ENCODE measurements at places on chromosomes 2 and 18.

- no peak for DNase-seq
These were observed 31.4 kb downstream of the KCNJ13 start for GRCh38 chr2:232744963-232745362.

DNA sequence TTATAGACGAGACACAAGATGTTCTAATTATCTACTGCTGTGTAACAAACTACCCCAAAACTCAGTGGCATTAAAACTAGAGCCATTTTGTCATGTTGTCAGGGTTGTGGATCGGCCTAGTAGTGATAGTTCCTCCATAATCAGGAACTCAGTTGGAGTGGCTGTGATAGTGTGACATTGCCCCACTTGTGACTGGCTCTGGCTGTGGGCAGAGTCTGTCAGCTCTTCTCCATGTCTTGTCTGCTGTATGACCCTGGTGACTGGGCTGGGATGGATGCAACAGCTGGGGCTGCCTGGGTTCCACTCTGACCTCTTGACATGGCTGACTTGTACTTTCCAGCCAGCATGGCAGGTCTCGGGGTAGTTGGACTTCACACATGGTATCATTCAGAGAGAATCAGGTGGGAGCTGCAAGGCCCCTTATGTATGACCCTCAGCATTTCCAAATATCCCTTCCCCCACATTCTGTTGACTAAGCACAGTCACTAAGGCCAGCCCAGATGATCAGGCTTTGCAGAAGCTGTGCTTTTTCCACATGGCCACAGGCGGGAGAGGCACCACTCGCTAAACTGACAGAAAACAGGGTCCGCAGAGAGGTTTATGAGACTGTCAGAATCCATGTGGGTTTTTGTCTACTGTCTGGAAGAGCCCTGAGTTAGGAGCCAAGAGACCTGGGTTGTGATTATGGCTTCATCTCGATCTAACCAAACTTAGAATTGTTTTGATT is 50.3 kb downstream of the SETBP1 start:
- DNase-seq, result no peak

DNA sequence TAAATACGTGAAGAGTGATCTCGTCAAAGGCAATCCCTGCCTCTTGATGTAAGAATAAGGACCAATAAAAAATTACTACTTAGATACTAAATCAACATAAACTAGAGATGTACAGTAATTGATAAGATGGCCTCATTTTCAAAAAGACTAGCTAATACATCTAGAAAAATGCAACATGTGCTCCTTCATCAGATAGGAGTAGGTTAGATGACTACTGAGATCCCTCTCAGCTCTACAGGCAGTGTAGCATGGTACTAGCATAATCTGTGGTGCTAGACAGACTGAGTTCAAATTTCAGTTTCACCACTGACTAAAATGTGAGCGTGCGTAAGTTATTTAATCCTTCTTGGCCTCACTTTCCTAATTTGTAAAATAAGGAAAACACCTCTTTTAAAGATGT is 82.6 kb upstream of the FRZB start:
- DNase-seq, result no peak

GRCh38 chr2:71736091-71736861 is 282.9 kb downstream of the DYSF start:
- DNase-seq, result no peak

GRCh38 chr18:23274638-23275482 is 139.6 kb downstream of the CABLES1 start:
- no peak for DNase-seq

DNA sequence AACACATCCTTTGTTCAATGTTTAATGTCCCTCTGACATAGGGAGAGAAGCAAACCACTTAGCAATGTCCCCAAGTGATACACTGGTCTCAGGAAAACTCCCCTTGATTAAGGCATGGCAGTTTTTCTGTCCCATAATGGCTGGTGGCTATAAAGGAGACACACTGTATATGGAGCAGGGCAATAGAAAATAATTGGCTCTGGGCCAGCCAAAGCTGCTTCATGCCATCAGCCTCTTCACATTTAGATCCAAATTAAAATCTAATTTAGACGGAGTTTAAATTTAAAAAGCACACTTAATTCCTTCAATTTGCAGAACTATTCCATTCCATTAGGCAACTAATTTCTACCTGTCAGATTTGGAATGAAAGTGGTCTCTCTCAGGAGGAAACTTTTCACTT is 638.1 kb downstream of the DSC3 start:
- DNase-seq, result no peak

GRCh38 chr2:116510117-116510671 is 1304.3 kb upstream of the DDX18 start:
- no peak for DNase-seq

- no peak for DNase-seq
These were observed 141.3 kb downstream of the NCK2 start for GRCh38 chr2:105886029-105886454.

- DNase-seq, result no peak
These were observed 151.1 kb downstream of the FSHR start for GRCh38 chr2:49003201-49003600.

GRCh38 chr18:69628774-69629359 is 228.2 kb downstream of the DOK6 start:
- DNase-seq, result no peak

DNA sequence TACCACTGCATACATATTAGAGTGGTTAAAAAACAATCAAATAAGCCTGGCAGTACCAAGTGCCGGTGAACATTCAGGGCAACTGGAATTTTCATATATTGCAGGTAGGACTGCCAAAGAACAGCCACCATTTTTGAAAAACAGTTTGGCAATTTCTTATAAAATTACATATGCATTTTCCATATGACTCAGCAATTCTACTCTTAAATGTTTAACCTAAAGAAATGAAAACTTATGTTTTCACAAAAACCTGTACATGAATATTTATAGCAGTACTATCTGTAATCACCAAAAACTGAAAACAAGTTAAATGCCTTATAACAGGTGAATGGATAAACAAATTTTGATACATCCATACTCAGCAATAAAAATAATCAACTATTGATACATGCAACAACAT is 39.9 kb downstream of the CTAGE1 start:
- no peak for DNase-seq

DNA sequence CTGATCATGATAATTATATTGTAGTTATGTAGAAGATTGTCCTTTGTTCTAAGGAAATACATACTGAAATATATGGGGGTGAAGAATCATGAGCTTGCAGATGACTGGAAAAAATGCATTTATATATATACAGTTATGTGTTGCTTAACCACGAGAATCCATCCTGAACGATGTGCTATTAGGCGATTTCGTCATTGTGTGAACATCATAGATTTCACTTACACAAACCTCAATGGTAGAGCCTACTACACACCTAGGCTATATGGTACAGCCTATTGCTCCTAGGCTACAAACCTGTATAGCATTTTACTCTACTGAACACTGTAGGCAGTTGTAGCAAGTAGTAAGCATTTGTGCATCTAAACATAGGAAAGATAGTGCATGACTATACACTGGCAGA is 2.6 kb upstream of the ACAA2 start:
- no peak for DNase-seq

- DNase-seq, result no peak
These were observed 17.0 kb downstream of the MBOAT2 start for GRCh38 chr2:8986327-8986976.

- no peak for DNase-seq
These were observed 84.7 kb downstream of the NFATC1 start for GRCh38 chr18:79480171-79481045.

DNA sequence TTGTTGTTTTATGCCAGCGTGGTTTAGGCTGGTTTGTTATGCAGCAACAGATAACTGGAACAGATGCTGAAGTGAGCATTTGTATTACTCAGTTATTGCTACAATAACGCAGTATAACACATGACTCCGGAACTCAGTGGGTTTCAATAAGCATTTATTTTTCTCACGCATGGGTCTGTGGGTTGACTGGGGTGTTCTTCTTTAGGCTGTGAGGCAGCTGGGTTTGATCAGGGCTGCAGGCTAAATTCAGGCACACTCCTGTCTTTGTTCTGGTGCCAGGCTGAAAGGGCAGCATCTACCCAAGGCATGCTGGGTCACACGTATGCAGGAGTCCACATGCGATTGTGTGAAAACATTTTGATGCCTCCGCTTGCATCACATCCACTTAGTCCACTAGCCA is 3.8 kb upstream of the SLC1A4 start:
- DNase-seq, result no peak

- DNase-seq, result no peak
These were observed 1057.2 kb upstream of the TMEFF2 start for GRCh38 chr2:193251909-193252308.

GRCh38 chr18:10419420-10420103 is 34.9 kb upstream of the APCDD1 start:
- DNase-seq, result no peak

GRCh38 chr18:12599543-12599942 is 58.4 kb downstream of the SPIRE1 start:
- no peak for DNase-seq

DNA sequence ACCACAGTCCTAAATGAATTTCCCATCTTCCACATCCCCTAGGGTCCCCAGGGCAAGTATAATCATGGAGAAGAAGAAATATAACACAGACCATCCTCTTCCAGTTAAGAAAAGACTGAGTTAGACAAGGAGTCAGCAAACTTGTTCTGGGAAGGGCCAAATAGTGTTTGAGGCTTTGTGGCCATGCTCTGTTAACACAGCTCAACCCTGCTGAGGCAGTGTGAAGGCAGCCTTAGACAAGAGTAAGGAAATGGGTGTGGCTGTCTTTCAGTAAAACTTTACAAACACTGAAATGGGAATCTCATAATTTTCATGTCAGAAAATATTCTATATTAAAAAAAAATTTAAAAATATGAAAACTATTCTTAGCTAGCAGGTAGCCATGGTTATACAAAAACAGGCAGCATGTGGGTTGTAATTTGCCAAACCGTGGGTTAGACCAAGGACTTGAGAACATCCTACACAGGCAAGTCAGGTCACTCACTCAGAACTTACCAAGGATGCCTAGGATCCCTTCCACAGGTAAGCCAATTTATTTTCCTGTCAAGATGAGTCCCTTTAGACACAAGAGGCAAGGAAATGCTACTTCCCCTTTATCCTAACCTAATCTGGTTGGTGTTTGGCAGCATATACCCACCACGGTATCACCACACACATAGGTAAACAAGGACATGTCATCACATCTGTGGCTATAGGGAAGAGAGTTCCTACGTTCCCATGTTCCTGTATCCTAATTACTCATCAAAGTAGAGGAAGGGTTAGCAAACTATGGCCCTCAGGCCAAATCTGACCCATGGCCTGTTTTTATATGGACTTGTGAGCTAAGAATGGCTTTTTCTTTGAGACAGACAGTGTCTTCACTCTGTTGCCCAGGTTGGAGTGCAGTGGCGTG is 31.9 kb downstream of the C2orf74 start:
- DNase-seq, result no peak

DNA sequence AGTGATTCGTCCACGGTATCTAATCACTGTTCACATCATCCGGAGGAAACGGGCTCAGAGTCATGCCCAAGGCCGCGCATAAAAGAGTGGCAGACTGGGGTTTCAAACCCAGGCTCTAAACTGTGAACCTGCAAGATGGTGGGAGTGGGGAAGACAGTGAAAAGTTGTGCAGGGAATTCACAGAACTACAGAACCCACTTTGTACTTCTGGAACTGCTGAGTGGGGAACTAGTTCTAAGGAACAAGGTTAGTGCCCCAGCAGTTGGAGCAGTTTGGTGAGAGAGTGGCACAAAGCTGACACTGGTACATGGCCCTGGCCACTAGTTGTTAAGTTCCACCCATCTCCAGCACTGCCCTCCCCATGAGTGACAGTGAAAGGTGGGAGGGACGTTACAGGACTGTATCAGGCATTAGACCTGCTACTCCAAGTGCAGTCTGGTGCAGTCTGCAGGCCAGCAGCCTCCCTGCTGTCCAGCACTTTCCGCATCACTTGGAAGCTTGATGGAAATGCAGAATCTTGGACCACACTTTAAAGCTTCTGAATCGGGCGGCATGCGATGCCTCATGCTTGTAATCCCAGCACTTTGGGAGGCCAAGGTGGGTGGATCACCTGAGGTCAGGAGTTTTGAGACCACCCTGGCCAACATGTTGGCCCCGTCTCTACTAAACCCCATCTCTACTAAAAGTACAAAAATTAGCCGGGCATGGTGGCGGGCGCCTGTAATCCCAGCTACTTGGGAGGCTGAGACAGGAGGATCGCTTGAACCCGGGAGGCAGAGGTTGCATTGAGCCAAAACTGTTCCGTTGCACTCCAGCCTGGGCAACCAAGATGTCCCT is 47.3 kb downstream of the C2orf42 start:
- DNase-seq, result no peak

- DNase-seq, result no peak
These were observed 4.0 kb downstream of the DOK1 start for GRCh38 chr2:74558284-74559230.

GRCh38 chr2:134275058-134275862 is 21.4 kb downstream of the MGAT5 start:
- DNase-seq, result no peak

DNA sequence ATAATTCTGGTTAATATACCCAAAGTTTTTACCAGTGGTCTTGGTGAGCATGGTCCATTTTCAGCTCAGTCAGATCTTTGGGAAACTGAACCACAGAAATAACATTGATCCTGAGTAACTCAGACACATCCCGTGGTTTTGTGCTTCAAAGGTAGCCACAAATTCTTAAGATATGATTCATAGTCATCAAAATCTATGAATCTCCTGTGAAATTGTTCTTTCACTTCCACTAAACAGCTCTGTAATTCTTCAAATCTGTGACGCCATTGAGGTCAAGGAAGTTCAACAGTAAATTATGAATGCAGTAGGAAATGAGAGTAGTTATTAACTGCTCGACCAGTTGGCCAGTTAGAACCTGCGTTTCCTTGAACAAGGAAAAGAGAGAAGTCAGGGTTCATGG is 147.3 kb downstream of the IRS1 start:
- no peak for DNase-seq

- DNase-seq, result no peak
These were observed 91.7 kb upstream of the ASB18 start for GRCh38 chr2:236355911-236356310.

DNA sequence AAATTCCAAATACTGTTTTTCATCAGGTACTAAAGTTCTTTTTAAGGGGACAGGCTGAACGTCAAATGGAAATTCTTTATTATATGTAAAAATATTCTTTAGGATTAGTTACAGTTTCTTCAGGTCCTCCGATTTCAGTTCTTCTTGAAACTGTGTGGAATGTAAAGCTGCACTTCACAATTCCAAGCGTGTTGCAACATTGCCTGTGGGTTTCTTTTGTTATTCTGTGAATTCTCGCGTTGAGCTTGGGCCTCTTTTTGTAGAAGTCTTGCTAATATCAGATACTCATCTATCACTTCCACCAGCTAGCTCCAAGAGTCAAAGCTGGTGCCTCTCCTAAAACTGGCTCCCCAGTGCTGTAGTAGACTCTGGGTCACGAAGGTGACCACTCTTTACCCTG is 642.6 kb downstream of the METTL4 start:
- DNase-seq, result no peak

GRCh38 chr2:45401431-45401922 is 209.6 kb downstream of the SRBD1 start:
- no peak for DNase-seq

DNA sequence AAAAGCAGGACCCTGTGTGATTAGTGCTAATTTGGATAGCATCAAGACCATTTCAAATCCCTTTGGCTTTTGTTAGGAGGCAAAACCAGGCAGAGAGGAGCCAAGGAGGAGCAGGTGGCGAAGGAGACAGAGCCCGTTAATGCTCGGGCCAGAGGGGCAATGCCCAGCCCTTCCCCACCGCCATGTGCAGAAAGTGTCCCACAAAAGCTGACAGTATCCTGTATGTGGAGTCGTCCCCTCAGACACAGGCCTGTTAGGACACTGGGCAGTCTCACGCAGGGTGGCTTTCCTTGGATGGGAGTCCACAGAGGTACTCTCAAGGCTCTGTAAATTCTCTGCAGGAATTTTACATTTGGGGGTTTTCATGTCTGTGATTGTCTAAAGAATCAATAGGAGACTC is 44.8 kb upstream of the TFCP2L1 start:
- DNase-seq, result no peak
